ENCODE measurements at places on chromosomes 12 and 14. TPM values are rescaled to one million over a fixed set of nuclear protein-coding genes. Genes with fewer than 3 reads are reported as not detected.
A peak's percentile ranks its signal among the peaks of the same experiment; 100 is the strongest.

DNA sequence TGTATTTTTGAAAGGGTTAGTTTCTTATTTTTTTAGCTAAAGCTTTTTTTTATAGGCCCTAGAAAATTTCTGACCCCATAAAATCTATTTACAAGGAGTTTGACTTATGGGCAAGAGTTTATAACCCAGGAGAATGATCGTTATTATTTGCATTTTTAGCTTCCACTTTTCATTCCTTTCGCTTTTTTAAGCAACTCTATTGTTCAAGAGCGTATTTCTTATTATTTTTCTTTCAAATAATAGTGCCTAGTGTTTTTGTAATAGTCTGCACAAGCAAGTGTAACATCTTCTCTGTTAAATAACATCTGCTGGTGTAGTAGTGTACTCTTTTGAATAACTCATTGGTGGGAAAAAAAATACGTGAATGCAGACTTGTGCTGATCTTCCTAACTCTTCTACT is 216.3 kb downstream of the ERC1 start:
- no peak for DNase-seq

DNA sequence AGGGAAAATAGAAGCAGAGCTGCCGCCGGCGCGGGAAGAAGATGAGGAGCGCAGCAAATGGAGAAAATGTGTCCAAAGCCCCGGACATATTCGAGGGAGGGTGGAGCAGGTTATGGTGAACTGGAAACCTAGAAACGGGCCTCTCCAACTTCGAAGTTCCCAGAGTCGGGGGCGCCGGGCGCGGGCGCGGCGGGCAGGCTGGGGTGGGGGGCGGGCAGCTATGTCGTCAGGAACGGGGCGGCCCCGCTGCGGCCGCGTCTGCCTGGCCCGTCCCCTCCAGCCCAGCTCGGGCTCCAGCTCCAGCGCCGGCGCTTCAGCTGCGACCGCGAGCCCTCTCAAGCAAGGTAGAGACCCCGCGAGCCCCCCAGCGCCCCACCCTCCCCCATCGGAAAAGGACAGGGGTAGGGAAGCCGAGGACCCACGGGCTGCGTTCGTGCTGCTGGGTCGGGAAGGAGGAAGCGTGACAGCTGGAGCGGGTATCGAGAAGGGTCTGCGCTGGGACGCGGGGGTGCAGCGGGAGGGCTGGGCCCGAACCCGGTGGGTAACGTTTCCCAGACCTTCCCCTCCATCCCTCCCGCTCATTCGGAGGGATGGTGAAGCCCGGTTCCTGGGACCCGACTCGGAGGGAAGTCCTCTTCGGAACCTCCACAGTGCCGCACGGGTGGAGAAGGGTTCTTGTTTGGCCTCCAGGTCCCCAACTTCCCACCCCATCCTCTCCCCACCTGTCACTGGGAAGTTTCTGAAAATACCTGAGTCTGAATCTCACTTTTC is 1.0 kb downstream of the DGKA start:
- peak; percentile 59 for DNase-seq

- DNase-seq: no peak
These were observed 16.2 kb downstream of the AACS start for GRCh38 chr12:125081427-125081826.

DNA sequence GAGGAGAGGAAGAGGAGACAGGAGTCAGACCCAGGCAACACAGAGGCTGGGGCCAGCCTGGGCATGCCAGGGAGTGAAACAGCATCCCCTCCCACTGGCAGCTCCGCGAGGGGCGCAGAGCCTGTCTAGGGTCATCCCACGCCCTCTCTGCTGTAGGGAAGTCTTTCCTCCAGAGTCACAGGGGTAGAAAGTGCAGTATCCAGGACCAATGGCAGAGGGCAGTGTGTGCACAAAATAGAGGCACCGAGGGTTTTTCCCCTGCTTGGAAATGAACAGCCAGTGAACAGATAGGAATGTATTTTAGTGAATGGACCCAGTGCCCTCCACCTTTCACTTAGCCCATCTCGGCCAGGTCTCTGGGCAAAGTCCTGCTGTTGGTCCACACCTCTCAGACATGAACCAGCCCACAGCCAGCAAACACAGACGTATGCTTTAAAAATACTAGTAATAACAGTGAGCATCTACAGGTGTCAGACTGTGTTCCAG is 9.4 kb upstream of the KRT74 start:
- peak; percentile 33 for DNase-seq

DNA sequence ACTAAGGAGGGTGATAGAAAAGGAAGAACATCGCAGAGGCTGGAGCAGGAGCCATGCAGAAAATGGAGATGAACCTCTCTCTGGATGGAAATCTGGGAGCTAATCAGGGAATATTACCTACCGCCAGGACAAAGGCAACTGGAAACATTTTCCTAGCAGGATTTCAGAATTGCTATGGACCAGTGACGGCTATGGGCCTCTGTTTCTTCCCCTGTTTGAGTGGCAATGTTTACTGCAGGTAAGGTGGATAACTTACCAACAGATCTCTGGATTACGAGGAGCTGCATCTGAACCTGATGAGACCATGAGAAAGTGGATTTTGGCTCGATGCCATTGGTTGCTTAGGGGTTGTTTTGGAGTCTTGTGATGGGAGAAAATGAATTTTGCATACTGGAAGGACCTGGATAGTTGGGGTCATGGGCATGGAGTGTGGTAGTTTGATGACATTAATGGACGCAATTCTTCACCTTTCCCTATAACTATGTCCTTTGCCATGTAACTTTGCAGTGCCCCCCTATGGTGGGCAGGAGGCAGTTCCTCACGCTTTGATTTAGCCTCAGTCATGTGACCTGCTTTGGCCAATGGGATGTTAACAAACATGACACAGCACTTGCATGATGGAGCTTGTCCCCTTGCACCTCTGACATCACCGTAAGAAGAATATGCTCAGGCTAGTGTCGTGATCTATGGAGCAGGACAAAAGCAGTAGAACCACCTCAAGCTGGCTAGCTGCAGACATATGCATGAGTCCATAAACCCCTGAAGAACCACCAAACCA is 51.1 kb downstream of the CALM1 start:
- DNase-seq: no peak

- no peak for DNase-seq
These were observed 3.0 kb upstream of the CMKLR1 start for GRCh38 chr12:108341854-108342847.

- DNase-seq: peak; percentile 79
These were observed 158.6 kb upstream of the PARP11 start for GRCh38 chr12:4031703-4032291.

- no peak for DNase-seq
These were observed 445.6 kb upstream of the FLRT2 start for GRCh38 chr14:85084344-85084743.

DNA sequence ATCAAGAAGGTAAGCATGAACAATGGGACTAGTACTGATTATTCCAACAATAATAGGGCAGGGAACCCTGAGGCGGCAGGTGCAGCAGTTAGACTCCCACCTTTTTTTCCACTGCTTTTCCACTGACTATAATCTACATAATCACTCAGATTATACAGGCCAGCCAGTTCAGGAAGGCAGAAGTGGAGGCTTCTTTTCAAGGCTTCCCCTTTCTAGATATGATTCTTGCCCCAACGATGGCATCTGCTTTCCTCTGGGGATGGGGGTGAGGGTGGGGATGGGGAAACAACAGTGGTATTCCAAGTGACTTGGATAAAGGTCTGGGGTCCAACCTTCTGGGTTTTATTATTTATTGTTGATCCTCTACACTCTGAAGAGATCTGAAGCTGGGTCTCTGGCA is 331 bp downstream of the NCKAP1L start:
- DNase-seq: no peak

GRCh38 chr14:99381688-99382060 is 99.0 kb downstream of the SETD3 start:
- no peak for DNase-seq

- DNase-seq: no peak
These were observed 101.6 kb downstream of the DAD1 start for GRCh38 chr14:22487401-22487800.

DNA sequence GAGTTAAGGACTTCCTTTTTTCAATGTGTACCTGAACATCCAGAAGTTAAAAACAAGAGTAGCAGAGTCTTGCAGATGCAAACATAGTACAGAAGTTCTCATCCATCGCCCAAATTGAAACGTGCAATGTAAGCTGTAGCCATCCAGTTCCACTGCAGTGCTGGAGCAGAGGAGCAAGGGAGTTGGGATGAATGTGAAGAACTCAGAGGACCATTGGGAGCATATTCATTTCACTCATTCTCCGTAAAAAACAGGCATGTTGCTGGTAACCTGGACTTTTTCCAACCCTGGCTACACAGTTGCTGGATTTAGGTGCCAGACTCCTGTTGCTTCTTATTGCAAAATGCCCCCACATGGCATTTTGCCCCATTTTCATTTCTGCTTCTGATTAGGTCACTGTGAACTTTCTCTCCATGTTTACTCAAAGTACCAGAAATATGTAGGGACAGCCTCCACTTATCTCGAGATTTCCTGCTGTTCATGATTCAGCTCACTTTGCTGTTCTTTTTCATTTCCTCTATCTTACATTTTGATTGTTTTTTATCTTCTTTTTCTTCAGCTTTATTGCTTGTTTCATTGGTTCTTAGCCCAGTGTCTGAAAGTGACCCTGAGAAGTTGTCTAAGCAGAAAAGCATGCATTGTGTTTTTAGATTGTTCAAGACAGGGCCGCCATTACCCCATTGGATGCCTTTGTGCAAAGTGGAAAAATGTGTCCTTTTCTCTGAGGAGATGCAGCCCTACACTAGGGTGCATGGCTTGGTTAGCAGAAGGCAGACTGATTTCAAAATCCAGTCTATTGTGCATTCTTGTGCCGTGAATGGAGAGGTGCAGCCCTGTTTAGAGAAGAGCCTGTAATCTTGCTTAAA is 109.0 kb upstream of the AMIGO2 start:
- no peak for DNase-seq

GRCh38 chr12:76608070-76608469 is 48.5 kb upstream of the OSBPL8 start:
- DNase-seq: no peak

DNA sequence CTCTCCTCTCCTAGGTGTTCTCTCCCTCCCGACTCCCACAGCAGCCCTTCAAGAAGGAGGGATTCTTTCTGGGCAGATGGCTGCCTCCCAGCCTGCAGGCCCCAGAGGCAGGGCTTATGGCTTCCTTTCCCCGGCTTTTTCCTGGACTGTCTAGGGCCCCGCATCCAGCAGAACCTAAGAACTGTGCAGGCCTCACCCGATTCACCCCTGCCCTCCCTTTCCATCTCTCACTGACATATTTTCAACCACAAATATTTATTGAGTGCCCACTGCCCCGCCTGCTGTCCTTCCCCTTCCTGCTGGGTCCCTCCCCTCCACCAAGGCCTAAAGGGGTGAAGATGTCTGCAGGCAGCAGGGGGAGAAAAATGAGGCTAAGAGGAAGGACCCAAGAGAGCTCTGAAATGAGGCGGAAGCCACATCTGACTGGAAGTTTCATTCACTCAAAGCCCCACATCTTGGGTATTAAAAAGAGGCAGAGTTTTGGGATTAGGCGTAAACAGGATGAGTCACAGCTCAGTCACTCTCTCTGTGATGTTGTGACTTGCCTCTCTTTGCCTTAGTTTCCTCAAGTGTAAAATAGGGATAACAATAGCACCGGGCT is 2.9 kb downstream of the SCNN1A start:
- DNase-seq: peak; percentile 37

Gene SDR9C7
- not detected for total RNA-seq

Gene TBC1D30
- total RNA-seq: 19.2 TPM

Gene MYF6
- not detected for total RNA-seq

Gene CLEC14A
- total RNA-seq: 2.6 TPM

Gene HELB
- 1.9 TPM for total RNA-seq

Gene SYNDIG1L
- 0.26 TPM for total RNA-seq

Gene TAS2R10
- not detected for total RNA-seq
